ENCODE measurements at places on chromosomes 13 and 19.

GRCh38 chr13:57424379-57424778 is 207.2 kb upstream of the PCDH17 start:
- DNase-seq: no peak

GRCh38 chr13:30804474-30804873 is 69.1 kb downstream of the ALOX5AP start:
- DNase-seq: peak; percentile 41

DNA sequence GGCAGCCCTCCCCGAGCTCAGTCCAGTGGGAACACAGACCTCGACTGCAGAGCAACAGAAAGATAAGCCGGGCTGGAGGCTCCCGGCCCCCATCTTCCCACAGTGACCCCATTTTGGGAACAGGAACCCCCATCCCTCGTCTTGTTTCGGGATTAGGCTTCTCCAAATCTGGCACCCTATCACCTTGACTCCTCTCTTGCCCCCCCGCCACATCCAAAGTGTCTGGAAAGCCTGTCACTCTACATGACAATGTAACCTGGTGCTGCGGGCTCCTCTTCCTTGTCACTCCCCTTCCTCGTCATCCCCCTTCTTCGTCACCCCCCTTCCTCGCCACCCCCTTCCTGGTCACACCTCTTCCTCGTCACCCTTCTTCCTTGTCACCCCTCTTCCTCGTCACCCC is 10.1 kb downstream of the PAK4 start:
- no peak for DNase-seq

DNA sequence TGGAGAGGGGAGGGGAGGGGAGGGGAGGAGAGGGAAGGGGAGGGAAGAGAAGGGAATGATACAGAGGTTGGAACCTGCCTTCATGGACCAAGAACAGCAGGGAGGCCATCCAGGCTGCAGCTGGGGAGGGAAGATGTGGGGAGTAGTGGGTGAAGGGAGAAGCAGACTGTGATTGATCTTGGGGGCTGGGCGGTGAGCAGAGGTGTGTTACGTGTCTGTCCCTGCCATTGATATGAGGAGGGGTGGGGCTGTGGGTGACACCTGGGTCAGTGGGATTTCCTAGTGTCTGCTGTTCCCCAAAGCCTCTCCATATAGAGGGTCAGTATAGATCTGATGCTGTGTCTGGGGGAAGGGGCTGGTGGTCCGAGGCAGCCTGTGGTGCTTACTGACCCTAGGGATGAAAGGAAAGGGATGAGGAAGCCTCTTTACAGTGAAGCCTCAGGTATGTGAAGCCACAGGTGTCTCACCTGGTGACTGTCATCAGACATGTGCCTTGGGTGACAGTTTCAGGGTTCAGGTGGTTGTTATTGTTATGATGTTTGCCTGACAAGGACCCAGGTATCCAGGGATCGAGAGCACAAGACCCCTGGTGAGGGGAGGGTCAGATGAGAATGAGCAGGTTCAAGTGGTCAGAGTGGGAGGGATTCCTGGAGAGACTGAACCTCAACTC is 18.7 kb upstream of the CEACAM1 start:
- DNase-seq: no peak

- DNase-seq: peak; percentile 94
These were observed 71.5 kb downstream of the NUFIP1 start for GRCh38 chr13:44917589-44918325.

DNA sequence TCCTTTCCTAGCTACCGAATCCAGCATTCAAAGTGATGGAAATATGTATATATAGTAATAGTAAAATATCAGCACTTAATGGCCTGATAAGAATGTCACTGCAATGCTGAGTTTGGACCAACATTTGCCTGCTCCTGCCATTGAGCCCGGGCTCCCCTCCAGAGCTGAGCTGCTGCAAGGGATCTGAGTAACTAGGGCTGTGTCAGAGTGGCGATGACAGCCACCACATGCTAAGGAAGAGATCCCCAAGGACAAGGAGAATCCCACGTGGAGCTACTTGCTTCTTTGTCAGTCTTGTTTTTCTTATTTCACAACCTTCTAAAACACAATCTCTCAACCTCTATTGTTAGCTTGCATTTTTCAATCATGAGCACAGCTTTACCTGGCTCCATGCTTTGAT is 19.5 kb upstream of the ALOX5AP start:
- no peak for DNase-seq

- no peak for DNase-seq
These were observed 569.9 kb downstream of the MYO16 start for GRCh38 chr13:109199280-109199679.

- no peak for DNase-seq
These were observed 4.3 kb downstream of the ERCC1 start for GRCh38 chr19:45419396-45419795.

GRCh38 chr19:46722421-46723022 is 5.6 kb upstream of the PRKD2 start:
- DNase-seq: no peak

GRCh38 chr13:42466123-42466522 is 107.8 kb upstream of the TNFSF11 start:
- DNase-seq: no peak

DNA sequence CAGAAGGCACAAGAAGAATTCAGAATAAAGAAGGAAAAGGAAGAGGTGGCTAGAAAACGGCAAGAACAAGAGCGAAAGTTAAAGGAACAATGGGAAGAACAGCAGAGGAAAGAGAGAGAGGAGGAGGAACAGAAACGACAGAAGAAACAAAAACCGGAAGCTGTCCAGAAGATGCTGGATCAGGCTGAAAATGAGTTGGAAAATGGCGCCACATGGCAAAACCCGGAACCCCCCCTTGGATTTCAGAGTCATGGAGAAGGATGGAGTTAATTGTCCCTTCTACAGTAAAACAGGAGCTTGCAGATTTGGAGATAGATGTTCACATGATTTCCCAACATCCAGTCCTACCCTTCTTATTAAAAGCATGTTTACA is 6.7 kb downstream of the CD209 start:
- DNase-seq: no peak

- DNase-seq: peak; percentile 97
These were observed 5.8 kb upstream of the TPM4 start for GRCh38 chr19:16070366-16070990.

DNA sequence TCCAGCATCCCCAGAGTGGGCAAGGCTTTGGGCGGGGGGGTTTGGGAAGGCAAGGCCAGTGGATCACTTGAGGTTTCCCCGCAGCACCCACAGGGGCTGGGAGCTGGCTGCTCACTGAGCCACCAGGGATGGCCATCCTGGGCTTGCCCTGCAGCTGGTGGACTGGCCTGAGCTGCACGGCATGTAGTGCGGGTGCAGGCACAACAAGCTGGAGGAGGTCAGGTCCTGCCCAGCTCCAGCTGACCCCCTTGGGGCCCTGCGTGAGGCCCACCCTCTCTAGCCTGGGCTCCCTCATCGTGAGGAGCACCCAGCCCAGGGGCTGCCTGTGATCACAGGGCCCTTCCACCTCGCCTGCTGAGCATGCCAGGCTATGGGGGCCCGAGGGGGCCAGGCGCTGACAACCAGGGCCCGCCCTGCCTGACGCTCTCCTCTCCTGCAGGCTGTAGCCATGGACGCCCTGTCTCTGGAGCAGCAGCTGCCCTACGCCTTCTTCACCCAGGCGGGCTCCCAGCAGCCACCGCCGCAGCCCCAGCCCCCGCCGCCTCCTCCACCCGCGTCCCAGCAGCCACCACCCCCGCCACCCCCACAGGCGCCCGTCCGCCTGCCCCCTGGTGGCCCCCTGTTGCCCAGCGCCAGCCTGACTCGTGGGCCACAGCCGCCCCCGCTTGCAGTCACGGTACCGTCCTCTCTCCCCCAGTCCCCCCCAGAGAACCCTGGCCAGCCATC is 22.9 kb downstream of the COMP start:
- DNase-seq: no peak

DNA sequence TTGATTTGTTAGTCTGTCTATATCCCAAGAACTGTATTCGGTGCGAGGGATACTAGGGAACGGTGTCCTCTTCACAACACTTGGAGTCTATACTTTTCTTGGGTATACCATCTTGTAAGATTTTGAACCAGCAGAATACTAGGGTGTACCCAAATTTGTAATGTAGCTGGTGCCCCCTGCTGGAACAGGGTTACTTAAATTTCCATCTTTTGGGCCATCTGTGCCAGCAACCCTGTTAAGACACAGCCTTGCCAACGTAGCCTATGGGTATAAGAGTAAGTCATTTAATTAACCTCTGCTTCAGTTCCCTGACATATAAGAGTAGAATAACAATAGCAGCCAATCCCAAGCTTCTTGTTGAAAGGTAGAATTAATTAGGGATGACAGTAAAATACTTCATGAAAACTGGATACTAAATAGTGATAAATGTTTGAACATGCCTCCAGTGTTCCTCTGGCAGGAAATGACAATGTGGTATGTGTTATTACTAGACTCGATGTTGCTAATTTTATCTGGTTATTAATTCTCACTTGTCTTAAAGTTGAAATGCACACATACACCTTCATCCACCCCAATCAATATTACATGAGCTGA is 607.6 kb downstream of the FGF9 start:
- peak; percentile 22 for DNase-seq

DNA sequence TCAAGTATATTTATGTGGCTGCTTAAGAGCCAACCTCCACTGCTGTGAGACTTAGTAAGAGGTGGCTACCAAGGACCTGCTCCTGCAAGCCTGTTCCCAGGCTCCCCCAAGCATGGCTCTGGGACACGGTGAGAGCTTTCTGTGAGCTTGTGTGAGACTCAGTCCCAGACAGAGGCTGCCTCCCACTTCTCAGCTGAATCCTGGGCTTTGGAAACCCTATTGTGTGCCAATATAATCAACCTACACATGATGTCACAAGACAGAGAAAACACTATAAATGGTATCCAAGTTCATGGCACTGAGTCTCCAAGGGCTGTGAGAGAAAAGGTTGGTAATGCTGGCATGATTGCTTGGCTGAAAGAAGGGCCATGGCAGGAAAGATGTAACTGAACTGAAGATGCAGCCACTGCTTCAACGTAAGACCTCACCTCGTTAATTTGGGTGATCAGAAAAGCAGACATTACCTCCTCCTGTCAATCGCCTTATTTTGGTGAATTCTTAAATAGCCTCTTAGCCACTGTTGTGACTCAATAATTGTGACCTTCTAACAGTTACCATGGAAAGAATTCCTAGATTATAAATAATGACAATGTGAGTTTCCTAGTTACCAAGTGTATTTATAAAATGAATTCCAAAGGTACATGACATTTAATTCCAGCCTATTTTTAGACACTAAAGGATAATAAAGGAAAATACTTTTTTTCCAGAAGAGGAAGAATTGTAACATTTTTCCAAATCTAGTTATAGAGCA is 332.0 kb downstream of the IRS2 start:
- no peak for DNase-seq

GRCh38 chr19:48967346-48968178 is 2.5 kb downstream of the FTL start:
- DNase-seq: no peak
